Left lobe of liver (tissue), 2 donors: ENCODE measurements at places on chromosomes 13 and 19. TPM values are rescaled to one million over a fixed set of nuclear protein-coding genes. Genes with fewer than 3 reads are reported as not detected.

The OR7C1 gene
- not detected for total RNA-seq

The MBD3L2 gene
- not detected for total RNA-seq

The PGLYRP2 gene
- total RNA-seq = 65.8 TPM

The CBY2 gene
- total RNA-seq = not detected

DNA sequence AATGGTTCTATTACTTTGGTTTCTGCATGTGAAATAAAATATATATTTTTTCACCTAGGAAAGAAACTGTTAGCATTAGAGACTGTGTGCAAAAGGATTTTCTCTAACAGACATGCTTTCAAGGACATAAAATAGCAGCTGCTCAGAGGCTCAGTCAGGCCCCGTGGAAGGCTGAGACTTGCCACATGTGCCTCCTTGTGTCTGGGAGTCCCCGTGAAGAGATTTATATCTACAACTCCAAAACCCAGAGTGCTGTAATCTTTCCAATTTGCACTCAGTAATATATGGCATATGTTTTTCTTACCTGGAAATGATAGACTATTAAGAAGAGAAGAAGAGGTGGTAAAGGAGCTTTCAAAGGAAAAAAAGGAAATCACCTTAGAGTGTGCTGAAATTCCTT is 371.6 kb upstream of the OBI1 start:
- DNase-seq = no peak

GRCh38 chr13:108070491-108070890 is 144.8 kb downstream of the LIG4 start:
- DNase-seq = no peak

- no peak for DNase-seq
Measured at GRCh38 chr19:14361824-14362223, 19.4 kb upstream of the ADGRE5 start.

- DNase-seq = no peak
Measured at GRCh38 chr13:82220641-82221040, 1661.6 kb downstream of the SLITRK1 start.

GRCh38 chr19:6220385-6221191 is 59.2 kb downstream of the MLLT1 start:
- DNase-seq = peak; percentile 47

GRCh38 chr13:109769275-109769674 is 17.1 kb downstream of the IRS2 start:
- no peak for DNase-seq

GRCh38 chr19:50777830-50778303 is 7.6 kb downstream of the GPR32 start:
- DNase-seq = no peak

- no peak for DNase-seq
Measured at GRCh38 chr19:11203194-11204075, 6.1 kb upstream of the KANK2 start.

- no peak for DNase-seq
Measured at GRCh38 chr13:56735537-56735942, 405.2 kb upstream of the PRR20A start.

- no peak for DNase-seq
Measured at GRCh38 chr19:46660008-46660517, 919 bp downstream of the DACT3 start.

GRCh38 chr13:28753946-28754345 is 35.2 kb upstream of the SLC46A3 start:
- no peak for DNase-seq

DNA sequence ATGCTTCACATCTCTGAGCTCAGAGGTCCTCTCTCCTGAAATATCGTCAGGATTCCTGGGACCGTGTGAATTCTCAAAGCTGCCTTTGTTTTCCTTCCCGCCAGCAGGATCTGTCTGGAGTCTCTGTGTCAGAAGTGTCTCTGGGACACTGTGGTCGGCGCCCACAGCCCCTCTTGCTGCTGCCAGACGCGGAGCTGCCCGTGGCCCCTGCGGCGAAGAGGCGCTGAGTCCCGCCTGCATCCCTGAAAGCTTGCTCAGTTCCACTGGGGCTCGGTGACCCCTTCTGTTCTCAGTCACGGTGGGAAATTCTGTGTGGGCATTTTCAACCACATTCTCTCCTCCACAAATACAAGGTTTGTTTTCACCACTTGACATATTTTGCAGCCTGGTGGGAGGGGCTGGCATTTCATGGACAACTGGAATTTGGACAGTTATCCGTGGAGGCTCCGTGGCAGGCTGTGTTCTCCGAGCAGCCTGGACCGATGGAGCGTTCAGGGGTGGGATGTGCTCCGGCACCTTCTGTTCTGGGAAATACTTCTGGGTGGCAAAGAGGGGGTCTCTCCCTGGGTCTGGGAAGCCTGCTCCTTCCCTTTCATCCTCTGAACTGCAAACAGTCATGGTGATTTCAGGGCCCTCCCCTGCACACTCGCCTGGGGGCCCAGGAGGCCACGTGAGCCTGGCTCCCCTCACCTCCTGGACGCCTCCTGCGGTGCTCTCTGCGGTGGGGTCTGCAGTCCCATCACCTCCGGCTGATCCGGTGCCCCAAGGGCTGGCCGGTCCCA is 42.6 kb upstream of the GRTP1 start:
- DNase-seq = peak; percentile 35

DNA sequence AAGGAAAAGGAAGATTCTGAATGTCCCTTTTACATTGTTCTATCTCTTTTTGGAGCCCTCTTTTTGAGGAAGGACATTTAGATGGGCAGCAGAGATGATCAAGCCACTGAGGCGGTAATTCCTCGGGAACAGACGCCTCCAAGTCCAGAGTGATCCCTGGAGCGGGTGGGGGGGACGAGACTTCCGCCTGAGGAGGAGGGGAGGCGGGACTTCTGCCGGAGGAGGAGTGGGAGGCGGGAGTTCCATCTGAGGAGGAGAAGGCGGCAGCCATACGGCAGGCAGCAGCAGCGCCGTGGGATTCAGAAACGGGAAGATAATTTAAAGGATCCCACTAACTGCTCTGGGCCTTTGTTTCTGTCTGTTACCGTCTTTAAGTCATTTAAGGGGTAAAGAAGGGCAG is 37.6 kb upstream of the CD177 start:
- DNase-seq = no peak

DNA sequence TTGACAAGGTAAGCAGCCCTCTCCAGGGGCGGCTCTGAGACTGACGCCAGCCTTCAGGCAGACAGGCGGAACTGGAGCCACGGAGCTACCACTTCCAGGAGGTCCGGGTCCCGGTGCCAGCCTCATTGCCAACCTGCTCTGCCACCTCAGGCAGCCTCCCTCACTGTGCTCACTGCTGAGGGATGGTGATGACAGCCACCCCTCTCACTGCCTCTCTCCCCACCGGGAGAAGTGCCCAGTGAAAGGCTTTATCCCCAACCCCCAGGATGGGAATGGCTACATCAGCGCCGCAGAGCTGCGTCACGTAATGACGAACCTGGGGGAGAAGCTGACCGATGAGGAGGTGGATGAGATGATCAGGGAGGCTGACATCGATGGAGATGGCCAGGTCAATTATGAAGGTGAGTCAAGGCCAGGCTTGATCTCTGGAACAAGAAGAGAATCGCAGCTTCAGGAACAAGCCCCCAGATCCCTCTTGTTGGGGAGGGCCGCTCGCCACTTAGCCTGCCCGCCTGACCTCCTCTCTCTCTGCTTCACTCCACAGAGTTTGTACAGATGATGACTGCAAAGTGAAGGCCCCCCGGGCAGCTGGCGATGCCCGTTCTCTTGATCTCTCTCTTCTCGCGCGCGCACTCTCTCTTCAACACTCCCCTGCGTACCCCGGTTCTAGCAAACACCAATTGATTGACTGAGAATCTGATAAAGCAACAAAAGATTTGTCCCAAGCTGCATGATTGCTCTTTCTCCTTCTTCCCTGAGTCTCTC is 7.6 kb downstream of the CALM3 start:
- peak; percentile 37 for DNase-seq

DNA sequence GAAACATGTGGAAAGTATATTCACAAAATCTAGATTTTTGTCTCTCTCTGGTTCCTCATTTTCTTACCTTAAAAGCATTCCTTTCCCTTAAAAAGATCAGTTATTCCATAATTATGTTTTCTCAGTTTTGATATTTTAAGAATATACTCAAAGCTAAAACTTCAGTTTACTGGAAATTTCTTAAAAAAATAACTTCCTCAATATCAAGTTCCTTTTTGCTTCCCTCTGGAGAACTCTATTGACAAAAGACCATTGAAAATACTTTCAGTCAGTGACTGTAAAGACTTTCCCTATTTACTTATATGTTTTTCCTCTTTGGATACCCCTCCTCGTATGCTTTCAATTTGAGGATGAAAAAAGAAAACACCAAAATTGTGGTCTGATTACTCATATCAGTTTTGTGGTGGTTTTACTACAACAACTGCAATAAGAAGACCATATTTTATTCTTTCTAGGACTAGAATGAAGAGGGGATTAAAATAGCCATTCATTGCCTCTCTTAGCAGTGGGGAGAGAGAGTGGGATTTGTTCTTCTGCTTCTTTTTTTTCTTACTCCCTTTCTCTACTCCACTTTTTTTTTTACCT is 113.2 kb downstream of the ESD start:
- no peak for DNase-seq

GRCh38 chr13:48436661-48437288 is 23.9 kb upstream of the LPAR6 start:
- no peak for DNase-seq

- DNase-seq = no peak
Measured at GRCh38 chr13:23007426-23007825, 173.4 kb upstream of the SGCG start.
